NCI-H2029 treated with DMSO at 0.1 percent for 48 hours (cell line): ENCODE measurements at places on chromosomes 7 and 10.

GRCh38 chr10:59432207-59432900 is 70.0 kb upstream of the FAM13C start:
- DNase-seq = no peak

DNA sequence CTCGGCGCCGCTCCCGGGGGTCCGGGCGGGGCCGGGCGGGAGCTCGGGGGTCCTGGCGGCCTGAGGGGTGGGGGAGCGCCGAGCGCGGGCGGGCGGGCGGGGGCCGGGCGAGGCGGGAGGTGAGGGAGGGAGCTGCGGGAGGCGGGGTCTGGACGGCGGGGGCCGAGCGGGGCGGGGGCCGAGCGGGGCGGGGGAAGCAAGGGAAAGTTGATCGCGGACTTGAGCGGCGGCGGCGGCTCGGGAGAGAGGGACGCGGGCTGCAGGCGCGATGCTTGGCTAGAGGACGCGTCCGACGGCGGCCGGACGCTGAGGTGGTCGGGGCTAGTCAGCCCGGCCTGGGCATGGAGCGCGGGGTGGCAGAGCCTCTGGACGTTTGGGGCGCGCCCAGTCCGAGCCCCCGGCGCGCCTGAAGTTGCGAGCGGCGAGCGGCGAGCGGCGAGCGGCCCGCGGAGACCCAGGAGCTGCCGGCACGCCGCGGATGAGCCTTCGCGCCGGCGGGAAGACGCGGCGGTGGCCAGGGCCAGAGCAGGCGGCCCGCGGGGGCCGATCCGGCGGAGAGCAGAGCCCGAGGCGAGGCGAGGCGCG is at the start of gene CDH23:
CDH23 (plus strand) TSS at position 210 of the 585 bp plus-strand sequence. CDS start 42,912 bp downstream, outside the sequence.
- no peak for DNase-seq

GRCh38 chr7:76428149-76428823 is 3.5 kb downstream of the ZP3 start:
- no peak for DNase-seq

DNA sequence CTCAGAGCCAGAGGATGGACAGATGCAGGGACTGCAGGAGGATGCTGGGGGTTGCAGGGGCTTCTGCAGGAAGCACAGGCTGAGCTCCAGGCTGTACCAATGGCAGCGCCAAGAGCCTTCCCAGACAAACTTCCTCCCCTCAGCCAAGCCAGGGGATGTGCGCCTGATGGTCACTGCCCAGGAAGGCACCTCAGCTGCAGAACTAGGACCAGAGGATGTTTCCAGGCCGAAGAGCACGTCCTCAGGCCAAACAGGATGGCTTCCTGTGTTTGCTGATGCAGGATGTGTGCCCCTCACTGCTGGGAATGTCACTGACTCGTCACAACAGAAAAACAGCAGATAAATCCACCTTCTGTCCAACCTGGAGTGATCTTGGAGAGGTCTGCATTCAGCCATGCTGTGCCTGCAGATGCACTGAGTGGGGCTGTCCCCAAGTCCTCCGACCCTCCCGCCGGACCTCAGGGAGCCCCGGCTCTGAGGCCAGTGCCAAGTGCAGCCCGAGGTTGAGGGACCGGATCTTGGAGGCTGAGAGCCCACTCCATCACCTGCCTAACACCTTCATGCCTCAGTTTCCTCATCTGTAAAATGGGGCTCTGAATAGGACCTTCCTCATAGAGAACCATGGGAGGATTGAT is 152.5 kb upstream of the CHST15 start:
- no peak for DNase-seq

GRCh38 chr10:16689227-16689626 is 128.0 kb downstream of the RSU1 start:
- DNase-seq = no peak

DNA sequence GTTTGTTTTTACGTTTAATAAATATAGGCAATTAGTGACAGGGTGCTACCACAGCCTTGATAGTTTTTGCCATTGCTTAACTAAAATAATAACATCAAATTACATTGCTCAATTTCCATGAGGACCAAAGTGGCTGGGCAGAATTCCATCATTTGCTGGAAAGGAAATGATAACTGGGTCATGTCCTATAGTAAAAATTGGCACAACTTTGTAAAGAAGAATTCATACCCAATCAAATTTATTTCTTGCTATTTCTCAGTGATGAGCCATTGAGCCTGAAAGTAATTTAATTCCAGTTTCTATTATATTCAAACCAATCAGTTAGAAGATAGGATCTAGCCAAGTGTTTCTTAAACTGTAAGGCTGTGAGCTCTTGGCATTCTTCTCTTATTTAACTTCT is 102.2 kb upstream of the CTTNBP2 start:
- no peak for DNase-seq

DNA sequence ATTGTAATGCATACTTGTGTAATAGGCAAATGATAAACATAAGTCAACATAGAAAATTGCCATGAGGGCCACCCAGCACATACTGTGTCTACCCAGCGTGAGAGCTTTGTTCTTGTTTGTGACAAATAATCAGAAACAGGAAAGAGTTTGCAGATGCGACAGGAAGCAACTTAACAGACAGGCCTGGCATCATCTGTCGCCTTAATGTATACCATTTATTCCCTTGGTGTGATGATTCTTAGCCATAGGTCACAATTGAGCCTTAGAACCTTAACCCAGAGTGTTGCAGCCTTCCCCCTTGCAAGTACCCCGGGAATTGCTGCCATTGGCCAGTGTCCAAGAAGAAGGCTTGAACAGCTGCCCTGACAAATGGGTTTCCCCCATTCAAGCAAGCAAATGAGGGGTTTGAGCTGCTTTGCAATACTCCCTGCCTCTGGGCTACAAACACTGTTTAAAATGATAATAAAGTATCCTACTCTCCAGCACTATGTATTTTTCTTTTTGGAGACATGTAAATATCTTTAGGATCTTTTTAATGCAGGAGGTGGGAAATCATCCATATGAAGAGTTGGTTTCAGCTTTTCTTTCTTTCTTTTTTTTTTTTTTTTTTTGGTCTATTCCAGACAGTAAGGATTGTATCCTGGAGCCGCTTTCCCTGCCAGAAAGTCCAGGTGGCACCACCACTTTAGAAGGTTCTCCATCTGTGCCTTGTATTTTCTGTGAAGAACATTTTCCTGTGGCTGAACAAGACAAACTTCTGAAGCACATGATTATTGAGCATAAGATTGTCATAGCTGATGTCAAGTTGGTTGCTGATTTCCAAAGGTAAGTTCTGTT is 80.0 kb downstream of the ZNF277 start:
- peak; percentile 42 for DNase-seq

GRCh38 chr7:94161476-94161875 is 157.3 kb upstream of the BET1 start:
- no peak for DNase-seq

GRCh38 chr7:80929619-80930018 is 10.8 kb upstream of the SEMA3C start:
- no peak for DNase-seq

DNA sequence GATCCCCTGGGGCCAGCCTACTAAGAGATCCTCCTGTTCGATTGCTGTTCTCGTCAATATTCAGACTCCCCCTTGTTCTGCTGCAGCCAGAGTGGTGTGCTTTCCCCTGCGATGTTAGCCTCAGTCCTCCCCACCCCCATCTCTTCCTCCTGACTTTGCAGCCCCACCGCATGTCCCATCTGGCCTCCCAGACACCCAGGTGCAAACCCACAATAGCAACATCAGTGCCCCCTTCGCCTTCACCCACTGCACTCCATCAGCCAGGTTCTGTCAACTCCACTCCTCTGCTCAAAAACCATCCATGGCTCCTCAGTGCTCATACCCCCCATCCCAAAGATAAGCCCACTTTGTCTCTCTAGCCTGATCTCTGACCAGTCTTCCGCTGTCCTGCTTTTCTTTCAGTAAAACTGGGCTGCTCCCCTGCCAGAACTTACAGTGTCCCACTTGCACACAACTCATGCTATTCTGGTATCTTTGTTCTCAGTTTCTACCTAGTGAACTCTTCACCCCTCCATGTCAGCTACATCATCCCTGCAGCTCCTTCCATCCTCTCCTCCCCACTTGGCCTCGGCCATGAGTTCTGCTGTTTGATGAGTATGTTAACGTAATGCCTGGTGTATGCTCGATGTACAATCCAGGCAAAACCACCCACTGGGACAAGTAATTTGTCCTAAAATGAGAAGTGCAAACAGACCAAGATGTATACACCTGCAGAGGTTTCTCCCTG is 26.6 kb downstream of the COL13A1 start:
- DNase-seq = no peak

DNA sequence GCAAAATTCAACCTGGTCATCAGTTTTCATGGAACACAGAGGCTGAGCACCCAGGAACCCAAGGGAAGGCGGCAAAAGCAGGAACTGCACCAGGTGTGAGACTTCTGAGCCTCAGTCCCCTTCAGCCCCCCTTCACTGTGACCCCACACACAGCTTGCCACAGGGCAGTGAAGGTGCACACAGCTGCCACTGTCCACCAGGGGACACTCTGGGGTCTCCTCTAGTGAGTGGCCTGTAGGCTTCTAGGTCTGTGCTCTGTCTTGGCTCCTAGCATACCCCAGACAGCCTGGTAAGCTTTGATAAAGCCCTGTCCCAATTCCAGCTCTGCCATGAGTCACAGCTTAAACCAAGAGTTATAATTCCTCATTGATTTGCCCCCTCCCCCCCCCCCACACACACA is 12.1 kb downstream of the KCNH2 start:
- DNase-seq = no peak

- DNase-seq = no peak
Observed at GRCh38 chr7:106986450-106986977, 58.0 kb upstream of the PRKAR2B start.

GRCh38 chr10:112782200-112782907 is 167.7 kb upstream of the TCF7L2 start:
- no peak for DNase-seq

DNA sequence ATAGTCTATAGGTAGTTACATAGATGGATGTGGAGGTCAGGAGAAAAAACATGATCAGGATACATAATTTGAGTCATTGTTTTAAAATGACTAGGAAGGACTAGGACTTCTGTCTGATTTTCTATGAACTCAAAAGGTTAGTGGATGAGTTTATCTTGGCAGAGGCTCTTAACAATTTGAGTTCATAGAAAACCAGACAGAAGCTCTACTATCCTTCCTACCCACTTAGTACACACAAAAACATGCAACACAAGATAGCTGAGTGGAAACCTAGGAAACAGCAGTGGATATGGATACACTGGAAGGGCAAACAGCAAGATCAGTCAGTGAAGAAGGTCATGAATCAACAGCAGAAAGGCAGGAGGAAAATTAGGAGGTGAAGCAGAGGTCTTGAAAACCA is 84.6 kb downstream of the VPS50 start:
- no peak for DNase-seq

GRCh38 chr10:97759946-97760345 is 11.9 kb downstream of the SFRP5 start:
- no peak for DNase-seq

- DNase-seq = no peak
Observed at GRCh38 chr10:6009961-6010360, 32.6 kb upstream of the IL15RA start.

- DNase-seq = no peak
Observed at GRCh38 chr7:84939888-84940287, 247.0 kb downstream of the SEMA3D start.

DNA sequence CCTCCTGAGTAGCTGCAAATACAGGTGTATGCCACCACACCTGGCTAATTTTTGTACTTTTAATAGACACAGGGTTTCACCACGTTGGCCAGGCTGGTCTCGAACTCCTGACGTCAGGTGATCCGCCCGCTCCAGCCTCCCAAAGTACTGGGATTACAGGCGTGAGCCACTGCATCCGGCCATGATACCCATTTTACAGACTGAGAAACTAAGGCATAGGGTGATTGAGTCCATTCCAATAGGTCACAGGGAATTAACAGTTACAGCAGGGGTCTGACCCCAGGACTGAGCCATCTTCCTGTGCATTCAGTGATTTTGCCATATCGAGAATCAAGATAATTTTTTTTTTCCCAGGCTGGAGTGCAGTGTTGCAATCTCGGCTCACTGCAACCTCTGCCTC is 12.3 kb upstream of the CTBP2 start:
- DNase-seq = no peak

DNA sequence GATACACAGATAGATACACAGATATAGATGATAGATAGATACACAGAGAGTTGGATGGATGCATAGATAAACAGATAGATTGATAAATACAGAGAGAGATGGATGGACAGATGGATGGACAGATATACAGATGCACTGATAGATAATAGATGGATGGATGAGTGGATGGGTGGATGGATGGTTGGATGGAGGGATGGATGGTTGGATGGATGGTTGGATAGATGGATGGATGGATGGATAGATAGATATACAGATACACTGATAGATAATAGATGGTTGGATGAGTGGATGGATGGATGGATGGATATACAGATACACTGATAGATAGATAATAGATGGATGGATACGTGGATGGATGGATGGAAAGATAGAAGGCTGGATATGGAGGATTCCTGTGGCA is 290.0 kb upstream of the SHH start:
- no peak for DNase-seq

DNA sequence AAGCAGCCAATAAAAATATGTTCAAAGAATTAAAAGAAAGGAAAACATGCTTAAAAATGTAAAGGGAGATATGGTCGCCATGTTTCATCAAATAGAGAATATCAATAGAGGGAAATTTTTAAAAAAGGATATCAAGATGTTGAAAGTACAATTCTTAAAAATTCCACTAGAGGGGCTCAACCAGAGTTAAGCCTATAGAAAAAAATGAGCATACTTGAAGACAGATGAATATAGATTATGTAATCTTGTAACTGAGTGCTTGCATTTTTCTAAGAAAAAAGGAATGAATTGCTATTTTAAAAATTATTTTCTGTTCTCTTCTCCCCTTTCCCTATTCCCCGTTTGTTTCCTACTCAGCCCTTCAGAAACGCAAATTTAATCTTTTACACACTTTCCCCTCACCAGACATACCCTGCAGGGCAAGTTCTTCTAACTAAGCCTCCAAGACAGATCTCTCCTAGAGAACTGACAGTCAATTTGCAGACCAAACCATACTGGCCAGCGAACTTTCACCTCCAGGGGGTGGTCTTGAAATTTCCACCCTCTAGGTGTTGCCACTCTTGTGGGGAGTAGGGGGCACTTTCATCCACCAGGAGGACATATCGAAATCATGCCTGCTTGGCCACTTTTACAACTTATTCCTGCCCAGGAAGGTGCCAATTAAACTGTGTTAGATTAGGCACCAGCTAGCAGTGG is 67.7 kb downstream of the NSUN6 start:
- no peak for DNase-seq

DNA sequence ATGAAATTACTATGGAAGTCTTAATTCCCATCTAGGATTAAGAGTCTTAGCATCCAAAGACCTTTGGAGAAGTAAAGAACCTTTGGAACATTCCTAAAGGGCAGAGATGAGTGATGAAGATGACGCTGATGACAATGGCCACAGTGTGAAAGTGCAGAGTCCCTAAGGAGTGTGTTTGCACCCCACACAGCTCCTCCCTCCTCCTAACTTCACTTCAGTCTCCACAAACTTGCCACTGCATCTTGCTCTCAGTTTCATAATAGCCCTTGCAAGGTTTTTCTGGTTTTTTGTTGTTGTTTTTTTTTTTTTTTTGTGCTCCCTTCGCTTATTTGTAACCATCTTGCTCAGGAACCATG is 117.5 kb upstream of the ANLN start:
- DNase-seq = no peak
